Ecto neural progenitor cell (in vitro differentiated cells): ENCODE measurements at places on chromosomes 12 and 14.

GRCh38 chr14:93045965-93046704 is 69.6 kb downstream of the ITPK1 start:
- no peak for DNase-seq

DNA sequence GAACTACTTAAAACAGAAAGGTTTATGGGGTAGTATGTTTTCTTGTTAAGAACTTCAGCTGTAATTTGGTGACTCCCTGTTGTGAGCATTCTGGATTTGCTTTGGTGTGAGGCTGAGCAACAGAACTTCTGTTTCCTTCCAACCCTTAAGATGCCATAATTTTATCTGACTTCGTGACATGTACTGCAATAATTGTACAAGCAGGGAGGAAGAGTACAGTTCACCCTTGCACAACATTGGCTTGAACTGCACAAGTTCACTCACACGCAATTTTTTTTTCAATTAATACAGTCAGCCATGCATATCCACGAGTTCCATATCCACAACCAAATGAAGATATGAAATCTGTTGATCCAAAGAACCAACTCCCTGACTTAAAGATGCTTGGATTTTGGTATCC is 42.9 kb upstream of the ANKS1B start:
- DNase-seq = no peak

DNA sequence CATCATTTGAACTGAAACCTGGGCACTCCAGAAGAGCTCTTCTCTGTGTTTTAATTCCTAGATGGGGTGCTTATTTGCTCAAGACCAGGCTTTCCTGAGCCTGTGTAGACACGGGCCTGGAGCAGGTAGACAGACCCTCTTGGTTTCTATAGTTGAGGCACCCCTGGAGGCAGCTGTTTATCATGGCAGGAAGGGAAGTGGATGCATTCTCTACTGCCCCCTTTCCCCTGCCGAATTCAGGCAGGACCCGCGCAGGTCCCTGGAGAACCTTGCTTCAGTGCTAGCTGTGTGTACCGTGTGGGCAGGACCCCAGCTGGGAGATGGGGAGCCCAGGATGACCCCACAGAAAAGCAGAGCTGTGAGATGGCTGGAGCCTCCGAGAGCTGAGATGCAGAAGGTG is 6.0 kb downstream of the CACNA1C start:
- DNase-seq = no peak

DNA sequence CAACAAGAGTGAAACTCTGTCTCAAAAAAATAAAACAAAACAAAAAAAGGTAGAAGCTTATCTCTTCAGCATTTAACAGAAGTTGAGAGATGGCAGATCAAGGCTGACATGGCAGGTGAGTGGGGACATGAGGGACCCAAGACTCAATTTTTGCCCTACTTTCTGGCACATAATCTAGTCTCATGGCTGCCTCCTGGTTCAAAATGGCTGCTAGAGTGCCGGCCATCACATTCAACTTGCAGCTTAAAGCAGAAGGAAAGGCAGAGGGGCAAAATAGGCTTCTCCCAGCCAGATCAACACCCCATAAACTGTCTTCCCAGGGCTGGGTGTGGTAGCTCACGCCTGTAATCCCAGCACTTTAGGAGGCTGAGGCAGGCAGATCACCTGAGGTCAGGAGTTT is 784.9 kb downstream of the MED13L start:
- DNase-seq = no peak

DNA sequence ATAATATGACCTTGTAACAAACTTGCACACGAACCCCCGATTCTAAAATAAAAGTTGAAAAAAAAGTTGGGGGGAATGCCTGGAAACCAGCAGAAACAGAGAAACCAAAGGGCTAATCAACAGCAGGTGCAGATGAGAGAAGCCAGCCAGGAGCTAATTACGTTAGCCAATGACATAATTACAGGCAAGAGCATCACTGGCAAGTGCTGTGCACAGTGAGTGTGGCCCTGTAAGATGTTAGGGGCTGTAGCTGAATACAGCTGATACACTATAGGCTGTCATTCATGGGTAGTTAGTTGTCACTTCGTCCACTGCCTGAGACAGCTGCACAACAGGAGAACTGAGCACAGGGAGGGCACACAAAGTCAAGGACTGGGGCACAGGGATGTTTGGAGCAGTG is 7.3 kb upstream of the FGF23 start:
- no peak for DNase-seq

GRCh38 chr12:131639270-131639940 is 71.5 kb upstream of the SFSWAP start:
- no peak for DNase-seq

GRCh38 chr12:48803675-48804074 is 14.6 kb upstream of the CACNB3 start:
- DNase-seq = no peak

DNA sequence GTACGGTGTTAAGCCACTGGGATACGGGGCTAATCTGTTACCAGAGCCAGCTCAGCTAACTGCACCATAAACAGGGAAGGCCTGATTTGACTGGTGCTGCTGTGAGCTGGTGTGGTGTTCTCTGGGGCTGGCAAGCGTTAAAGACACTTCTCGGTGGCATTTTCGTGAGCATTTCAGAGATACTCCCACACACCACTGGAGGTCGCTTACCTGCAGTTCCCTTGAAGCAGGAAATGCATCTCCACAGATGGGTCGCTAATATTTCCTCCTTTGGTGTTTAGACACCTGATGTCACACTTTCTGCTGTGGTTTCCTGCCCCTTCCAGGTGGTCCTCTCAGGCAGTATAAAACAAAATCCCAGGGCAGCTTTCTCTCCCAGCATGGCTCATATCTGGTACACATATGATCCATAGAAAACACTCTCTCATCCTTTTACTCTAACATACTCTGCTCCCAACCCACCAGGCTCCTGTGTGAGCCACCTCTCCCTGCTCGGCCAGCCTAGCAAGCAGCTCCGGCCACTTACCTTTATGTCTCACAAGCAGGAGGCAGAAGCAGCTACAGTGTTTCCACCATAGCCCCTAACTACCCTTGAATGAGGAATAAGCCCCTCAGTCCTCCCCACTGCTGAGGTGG is 129.9 kb upstream of the GRIN2B start:
- no peak for DNase-seq

DNA sequence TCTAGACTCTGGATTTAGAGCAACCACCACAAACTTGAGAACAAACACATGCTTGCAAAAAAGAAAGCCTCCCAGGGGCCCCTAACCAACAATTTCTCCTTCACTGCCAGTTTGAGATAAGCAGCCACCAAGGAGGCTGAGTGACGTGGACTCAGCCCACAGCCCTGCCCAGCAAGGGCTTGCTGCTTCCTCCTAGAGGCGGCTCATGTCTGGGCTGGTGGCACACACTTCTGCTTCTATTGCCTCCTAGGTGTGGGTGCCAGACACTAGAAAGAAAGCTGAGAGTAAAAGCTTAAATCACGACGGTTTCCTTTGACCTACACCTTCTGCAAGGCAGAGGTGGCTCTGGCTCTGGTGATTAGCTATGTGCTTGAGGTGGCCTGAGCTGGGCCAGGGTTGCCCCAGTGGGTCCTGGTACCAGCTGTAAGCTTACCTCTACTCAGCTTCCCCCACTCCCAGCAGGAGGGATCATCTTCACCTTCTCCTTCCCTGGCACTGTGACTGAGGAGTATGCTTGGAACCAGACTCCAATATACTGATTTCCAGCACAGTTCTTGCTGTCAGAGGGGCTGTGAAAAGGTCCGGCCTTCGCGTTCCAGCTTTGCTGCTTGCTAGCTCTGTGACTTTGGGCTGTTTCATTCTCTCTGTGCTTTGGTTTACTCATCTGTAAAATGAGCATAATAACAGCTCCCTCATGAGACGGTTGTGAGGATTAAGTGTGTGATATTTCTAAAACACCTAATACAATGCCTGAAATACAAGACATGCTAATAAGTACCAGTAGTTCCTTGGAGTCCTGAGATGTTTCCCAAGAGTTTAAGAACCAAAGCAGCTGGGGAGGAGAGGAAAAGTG is 89.7 kb upstream of the PARP11 start:
- no peak for DNase-seq

DNA sequence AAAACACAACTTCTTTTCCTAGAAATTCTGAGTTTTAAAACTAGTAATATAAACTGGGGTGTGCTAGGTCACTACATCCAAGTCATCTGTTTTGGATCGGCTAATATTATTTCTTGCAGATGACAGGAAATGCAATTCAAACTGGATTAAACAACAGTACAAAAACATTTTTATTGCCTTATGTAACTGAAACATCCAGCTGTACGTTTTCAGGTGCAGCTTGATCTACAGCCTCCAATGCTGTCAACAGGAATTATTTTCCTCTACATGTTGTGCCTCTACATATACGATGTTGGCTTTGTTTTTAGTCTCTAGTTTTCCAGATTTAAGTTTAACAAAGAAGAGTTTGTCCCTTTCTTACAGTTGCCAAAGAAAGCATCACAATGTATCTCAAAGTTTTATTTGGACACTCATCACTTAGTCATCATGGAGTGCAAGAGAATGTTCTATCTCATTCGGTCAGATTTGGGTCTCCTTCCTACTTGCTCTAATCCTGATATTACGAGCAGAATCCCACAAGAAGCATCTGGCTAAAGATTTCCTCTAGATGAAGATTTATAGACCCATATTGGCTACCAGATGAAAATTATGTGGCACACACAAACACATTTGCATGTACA is 326.7 kb downstream of the SLC6A15 start:
- DNase-seq = no peak

DNA sequence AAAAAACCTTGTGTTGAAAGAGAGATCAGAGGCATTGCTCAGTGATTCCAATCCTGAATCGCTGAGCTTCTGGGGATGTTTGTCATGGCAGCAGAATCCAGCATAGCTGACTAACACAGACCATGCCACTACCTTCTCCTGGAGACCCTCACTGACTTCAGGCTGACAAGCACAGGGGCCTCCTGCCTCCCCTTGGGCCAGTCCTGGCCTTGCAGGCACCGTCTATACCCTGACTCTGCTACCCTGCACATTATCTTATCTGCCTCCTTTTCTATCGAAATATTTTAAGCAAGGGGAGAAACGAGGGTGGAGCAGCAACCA is 139.8 kb downstream of the KIF26A start:
- peak; percentile 26 for DNase-seq

DNA sequence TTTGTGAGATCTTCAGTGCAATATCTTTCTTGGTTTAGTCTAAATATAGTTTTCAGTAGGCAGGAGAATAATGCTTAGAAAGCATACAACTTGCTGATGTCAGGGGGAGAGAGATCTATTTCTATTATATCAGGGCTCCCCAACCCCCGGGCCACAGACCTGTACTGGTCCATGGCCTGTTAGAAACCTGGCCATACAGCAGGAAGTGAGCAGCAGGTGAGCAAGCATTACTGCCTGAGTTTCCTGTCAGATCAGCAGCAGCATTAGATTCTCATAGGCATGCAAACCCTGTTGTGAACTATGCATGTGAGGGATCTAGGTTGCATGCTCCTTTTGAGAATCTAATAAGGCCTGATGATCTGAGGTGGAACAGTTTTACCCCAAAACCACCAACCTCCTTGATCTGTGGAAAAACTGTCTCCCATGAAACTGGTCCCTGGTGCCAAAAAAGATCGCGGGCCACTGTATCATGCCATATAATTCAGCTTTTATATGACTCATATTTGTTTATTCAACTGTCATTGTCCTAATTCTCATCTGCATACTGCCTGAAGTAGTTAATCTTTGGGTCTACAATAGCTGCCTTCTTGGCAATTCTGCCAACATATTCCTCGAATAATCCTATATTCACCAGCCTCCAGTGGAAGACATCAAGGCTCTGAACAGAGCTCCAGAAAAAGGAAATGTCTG is 163.6 kb upstream of the DYRK2 start:
- DNase-seq = no peak

- no peak for DNase-seq
Measured at GRCh38 chr14:100293497-100294212, 12.6 kb downstream of the SLC25A29 start.
